LHCN-M2 (cell line): ENCODE measurements at places on chromosomes 16 and 17.
A peak's percentile ranks its signal among the peaks of the same experiment; 100 is the strongest.

DNA sequence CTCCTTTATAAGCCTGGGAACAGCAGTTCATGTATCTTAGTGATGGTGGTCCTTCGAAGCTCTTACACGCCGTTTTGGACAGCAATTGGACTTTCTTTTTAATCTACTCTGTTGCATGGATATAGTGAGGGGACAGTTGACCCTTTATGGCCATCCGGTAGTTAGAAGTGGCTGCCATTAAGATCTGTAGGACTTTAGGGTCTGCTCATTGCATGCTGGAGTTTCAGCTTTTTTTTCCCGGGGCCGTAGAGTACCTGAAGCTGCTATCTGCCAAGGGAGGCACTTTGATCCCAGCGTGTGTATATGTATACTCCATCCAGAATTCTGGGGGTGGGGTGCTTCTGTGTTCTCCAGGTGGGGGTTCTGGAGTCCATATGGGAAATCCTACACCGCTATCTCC is 1.2 kb downstream of the CYB5D1 start:
- DNase-seq: no peak

DNA sequence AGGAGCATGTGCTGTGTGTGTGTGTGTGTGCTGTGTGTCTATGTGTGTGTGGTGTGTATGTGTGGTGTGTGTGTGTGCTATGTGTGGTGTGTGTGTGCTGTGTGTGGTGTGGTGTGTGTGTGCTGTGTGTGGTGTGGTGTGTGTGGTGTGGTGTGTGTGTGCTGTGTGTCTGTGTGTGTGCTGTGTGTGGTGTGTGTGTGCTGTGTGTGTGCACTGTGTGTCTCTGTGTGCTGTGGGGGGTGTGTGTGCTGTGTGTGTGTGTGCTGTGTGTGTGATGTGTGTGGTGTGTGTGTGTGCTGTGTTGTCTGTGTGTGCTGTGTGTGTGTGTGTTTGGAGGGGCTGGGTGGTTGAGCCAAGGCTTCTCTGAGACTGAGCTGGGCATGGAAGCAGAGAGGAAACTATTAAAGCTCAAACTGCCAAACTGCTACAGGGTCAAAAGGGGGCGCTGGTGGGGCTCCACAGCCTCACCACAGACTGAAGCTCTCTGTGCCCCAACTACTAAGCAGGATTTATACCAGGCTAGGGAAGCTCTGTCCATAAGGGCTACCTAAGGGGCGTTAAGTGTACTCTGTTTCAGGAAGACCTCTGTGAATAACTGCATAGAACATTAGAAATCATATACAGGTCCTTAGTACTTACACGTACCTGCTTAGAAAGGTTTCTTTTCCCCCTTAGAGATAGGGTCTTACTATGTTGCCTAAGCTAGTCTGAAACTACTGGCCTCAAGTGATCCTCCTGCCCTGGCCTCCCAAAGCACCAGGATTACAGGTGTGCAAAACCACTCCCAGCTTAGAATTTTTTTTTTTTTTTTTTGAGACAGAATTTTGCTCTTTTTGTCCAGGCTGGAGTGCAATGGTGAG is 27.8 kb upstream of the GHDC start:
- peak; percentile 54 for DNase-seq

GRCh38 chr16:87447323-87447722 is 45.5 kb downstream of the ZCCHC14 start:
- DNase-seq: no peak

DNA sequence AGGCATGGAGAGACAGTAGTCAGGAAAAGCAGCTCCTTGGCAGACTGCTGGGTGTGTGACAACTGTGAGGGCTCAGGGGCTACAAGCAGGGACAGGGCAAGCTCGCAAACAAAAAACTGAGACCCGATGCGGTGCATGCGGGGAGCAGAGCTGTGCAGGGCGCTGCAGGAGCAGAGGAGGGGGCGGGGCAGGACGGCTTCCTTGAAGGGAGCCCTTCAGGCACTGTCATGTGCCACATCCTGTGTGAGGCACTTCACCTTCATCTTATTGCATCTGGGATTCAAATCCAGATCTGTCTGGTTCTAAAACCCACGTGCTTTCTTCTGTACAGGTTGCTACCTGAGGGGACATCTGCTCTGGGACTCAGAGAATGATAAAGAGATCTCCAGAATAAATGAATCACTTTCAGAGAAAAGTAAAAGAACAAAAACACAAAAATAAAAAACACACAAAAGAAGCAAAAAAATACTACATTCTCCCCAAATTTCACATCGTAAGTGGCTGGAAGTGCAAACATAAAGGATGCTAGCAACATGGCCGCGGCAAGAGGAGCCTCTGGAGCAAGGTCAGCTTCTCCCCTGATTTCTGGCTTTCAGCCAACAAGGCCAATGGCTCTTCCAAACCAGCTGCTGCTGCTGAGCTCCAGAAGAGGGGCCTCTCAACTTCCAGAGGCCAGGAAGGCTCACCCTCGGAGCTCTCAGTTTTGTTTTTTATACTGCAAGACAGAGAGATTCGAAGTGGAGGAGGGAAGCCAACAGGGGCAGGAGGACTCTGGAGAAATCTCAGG is 14.2 kb downstream of the LYRM9 start:
- no peak for DNase-seq

DNA sequence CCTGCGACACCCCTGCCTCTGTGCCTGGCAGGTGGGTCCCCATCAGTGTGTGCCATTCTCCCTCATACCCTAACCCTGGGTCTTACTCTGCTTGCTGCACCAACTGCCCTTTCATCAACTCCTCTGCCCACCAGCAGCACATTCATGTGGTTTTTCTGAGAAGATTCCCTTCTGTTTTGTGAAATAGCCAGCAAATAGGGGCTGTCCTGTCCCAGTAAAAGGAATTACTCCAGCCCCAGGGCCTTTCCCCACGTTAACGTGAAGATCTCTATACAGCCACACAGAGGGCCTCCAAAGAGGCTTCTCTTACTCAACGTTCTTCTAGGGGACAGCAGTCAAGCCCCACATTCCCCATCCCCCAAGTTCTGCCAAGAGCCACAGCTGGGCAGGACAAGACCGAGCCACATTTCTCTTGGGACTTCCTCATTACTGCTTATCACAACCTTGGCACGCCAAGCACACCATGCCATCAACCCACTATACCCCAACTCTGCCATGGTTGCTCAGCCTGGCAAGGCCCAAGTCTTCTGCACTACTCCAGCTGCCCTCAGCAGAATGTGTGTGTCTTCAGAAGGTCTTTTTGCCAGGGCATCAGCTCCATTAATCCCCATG is 18.7 kb upstream of the CCL2 start:
- DNase-seq: no peak

DNA sequence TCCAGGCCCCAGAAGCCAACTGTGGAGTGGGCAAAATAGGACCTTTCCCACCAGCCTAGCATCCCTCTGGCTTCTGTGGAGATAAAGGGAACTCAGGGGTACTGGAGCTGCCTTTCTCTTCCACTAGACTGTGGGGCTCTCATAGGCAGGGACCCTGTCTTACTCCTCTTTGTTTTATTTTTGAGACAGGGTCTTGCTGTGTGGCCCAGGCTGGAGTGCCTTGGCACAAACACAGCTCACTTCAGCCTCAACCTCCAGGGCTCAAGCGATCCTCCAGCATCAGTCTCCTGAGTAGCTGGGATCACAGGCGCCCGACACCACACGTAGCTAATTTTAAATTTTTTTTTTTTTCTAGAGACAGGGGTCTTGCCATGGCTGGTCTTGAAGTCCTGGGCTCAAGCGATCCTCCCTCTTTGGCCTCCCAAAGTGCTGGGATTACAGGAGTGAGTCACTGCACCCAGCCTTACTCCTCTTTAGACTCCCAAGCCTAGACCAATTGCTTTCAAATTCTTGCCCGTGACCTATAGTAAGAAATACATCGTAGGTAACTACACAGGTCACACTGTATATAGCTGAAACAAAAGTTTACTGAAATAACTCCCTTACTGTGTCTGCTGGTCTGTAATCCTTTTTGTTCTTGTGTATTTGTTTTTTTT is 2.6 kb downstream of the RAI1 start:
- DNase-seq: no peak

GRCh38 chr16:83330251-83330650 is 477.5 kb upstream of the HSBP1 start:
- no peak for DNase-seq

- no peak for DNase-seq
Measured at GRCh38 chr16:9780831-9781230, 401.4 kb downstream of the GRIN2A start.
